Gastrocnemius medialis (tissue), 4 donors: ENCODE measurements at places on chromosomes 16 and 17. TPM values are rescaled to one million over a fixed set of nuclear protein-coding genes. Genes with fewer than 3 reads are reported as not detected.

The PDPR gene
- total RNA-seq = 23.5 TPM

The BFAR gene
- total RNA-seq = 58.6 TPM

The TNFRSF17 gene
- total RNA-seq = not detected

The CEP131 gene
- total RNA-seq = 8.8 TPM

The CD79B gene
- 4.2 TPM for total RNA-seq

DNA sequence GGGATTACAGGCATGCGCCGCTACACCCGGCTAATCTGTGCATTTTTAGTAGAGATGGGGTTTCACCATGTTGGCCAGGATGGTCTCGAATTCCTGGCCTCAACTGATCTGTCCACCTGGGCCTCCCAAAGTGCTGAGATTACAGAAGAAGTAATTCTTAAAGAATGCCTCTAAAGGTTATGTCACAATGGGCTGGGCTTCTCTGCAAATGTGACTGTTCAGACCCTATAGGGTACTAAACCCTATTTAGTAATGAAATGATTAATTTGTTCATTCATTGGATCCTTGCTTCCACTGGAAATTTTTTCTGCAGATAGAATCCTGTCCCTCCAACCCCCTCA is 108.8 kb upstream of the CORO6 start:
- DNase-seq = no peak
- no peaks in the 10 kb centered on the region for H3K27me3 ChIP-seq
- H3K4me1 ChIP-seq = peaks cover 58% of the 10 kb centered on the region
- H3K36me3 ChIP-seq = no peaks in the 10 kb centered on the region

DNA sequence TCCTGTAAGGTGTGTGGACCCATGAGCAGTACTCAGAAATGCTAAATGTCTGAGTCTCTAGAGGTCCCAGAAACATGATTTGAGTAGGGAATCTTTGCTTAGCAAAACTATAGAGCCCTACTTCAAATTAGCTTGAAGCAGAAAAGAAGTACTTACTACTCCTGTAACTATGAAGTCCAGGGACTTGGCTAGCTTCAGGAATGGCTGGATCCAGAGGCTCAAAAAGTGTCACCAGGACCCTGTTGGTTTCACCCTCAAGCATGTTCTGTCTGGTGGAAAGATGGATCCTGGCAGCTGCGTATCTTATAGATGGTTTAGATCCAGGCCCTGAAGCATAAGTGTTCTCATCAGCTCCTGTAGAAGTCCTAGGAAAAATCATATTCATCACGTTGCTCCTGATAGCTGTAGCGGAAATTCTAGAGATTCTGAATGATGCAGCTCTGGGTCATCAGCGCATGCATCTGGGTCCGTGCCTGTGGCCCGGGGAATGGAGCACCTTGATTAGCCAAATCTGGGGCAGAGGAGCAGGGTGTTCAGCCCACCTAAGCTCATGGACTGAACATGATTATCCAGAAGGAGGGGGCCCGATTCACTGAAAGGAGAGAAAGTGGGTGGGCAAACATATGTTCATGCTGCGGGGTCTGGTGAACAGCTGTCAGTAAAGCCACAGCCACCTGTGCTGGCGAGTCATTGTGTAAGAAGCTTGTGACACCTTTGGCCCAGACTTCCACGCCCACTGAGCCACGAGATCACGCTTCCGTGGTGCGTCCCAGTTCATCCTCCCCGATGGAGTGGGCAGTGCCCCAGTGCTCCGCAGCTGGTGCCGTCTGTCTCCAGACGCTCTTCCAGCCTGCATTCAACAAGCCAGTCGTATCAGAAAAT is 260.6 kb downstream of the CPPED1 start:
- no peaks in the 10 kb centered on the region for H3K27me3 ChIP-seq
- no peaks in the 10 kb centered on the region for H3K4me1 ChIP-seq
- peak; percentile 10 for DNase-seq
- no peak overlapping the region for H3K4me3 ChIP-seq
- H3K27ac ChIP-seq = no peak overlapping the region

DNA sequence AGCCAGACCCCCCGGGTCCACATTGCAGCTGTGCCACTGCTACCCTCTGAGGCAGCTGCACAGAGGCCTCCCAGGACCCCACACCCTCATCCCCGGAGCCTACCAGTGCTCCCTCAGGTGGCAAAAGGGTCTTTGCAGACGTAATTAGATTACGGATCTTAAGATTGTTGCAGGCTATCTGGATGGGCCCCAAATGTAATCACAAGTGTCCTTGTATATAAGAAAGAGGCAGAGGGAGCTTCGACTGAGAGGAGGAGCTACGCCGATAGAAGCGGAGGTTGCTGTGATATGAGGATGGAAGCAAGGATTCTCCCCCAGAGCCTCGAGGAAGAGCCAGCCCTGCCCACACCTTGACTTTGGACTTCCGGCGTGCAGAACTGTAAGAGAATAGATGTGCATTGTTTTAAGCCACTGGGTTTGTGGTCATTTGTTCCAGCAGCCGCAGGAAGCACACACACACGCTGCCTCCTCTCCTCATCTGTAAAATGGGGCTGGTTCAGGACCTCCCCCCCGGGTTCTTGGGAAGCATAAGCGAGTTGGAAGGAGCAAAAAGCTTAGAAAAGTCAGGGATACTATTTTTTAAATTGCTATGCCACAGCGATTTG is 10.5 kb upstream of the RAI1 start:
- no peaks in the 10 kb centered on the region for H3K27me3 ChIP-seq
- H3K4me3 ChIP-seq = no peak overlapping the region
- no peak overlapping the region for H3K27ac ChIP-seq
- no peaks in the 10 kb centered on the region for H3K36me3 ChIP-seq
- no peak for DNase-seq

DNA sequence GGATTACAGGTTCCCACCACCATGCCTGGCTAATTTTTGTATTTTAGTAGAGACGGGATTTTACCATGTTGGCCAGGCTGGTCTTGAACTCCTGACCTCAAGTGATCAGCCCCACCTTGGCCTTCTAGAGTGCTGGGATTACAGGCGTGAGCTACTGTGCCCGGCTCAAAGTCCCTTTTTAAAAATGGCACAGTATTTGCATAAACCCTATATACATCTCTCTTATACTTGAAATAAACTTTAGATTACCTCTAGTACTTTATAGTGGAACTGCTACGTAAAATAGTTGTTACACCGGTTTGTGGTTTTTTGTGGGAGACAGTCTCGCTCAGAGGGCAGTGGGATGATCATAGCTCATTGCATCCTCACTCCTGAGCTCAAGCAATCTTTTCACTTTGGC is 36.3 kb downstream of the IST1 start:
- no peak overlapping the region for H3K4me3 ChIP-seq
- peaks cover 26% of the 10 kb centered on the region for H3K36me3 ChIP-seq
- no peaks in the 10 kb centered on the region for H3K27me3 ChIP-seq
- H3K27ac ChIP-seq = no peak overlapping the region
- H3K4me1 ChIP-seq = peaks cover 52% of the 10 kb centered on the region
- no peak for DNase-seq

GRCh38 chr16:84246679-84247077 is 6.9 kb upstream of the KCNG4 start:
- no peaks in the 10 kb centered on the region for H3K36me3 ChIP-seq
- H3K27ac ChIP-seq = no peak overlapping the region
- H3K4me3 ChIP-seq = no peak overlapping the region
- no peaks in the 10 kb centered on the region for H3K27me3 ChIP-seq
- no peak for DNase-seq

GRCh38 chr16:88617268-88618031 is 20.9 kb upstream of the IL17C start:
- no peaks in the 10 kb centered on the region for H3K4me1 ChIP-seq
- H3K36me3 ChIP-seq = no peaks in the 10 kb centered on the region
- no peak overlapping the region for H3K4me3 ChIP-seq

DNA sequence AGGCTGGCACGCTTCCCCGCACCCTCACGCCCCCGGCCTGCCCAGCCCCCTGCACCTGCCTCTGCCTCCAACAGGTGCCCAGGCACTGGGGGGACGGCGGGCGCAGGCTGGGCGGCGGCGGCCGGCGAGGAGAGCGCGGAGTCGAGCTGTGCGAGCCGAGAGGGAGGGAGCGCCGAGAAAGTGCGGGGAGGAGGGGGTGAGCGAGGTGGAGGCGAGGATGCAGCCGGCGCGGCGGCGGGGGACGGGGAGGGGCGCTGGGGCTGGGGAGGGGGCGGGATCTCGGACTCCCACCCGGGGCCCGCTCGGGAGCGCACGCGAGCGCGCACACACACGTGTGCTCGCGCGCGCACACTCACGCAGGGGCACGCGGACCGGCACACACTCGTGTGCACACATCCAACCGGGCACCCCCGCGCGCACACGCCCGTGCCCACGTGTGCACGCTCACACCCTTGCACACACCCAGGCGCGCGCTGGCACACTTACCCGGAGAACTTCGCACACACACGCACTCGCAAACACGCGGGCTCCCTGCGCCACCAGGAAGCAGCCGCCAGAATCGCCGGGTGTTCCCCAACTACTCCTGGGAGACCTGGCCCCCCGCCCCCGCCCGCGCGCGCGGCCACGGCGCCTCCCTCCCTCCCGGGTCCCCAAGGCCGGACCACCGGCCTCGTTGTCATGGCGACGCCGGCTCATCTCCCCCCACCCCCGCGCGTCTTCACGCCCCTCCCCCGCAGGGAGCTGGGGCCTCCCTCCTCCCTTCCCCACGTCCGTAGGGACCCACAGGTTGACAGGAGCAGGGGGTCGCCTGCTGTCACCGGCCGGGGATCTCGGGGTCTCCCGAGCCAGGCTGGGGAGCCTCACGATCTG is at the start of gene DOC2A:
Gene DOC2A (minus strand): TSS at position 184 of the 870 bp plus-strand sequence. CDS start 805 bp downstream, outside the sequence.
- H3K4me1 ChIP-seq = peaks cover 9% of the 10 kb centered on the region
- peaks cover 37% of the 10 kb centered on the region for H3K27me3 ChIP-seq
- DNase-seq = no peak
- H3K27ac ChIP-seq = no peak within 1 kb of the TSS
- H3K4me3 ChIP-seq = peak within 1 kb of the TSS; percentile 23

- no peaks in the 10 kb centered on the region for H3K27me3 ChIP-seq
- H3K36me3 ChIP-seq = no peaks in the 10 kb centered on the region
- peak overlapping the region; percentile 15 for H3K27ac ChIP-seq
- H3K4me1 ChIP-seq = peaks cover 7% of the 10 kb centered on the region
Measured at GRCh38 chr17:18920911-18921441, 31.0 kb upstream of the SLC5A10 start.

- H3K36me3 ChIP-seq = no peaks in the 10 kb centered on the region
- no peak overlapping the region for H3K27ac ChIP-seq
- peaks cover 30% of the 10 kb centered on the region for H3K27me3 ChIP-seq
- H3K4me3 ChIP-seq = no peak overlapping the region
Measured at GRCh38 chr16:66846831-66847230, 2.6 kb downstream of the CA7 start.

DNA sequence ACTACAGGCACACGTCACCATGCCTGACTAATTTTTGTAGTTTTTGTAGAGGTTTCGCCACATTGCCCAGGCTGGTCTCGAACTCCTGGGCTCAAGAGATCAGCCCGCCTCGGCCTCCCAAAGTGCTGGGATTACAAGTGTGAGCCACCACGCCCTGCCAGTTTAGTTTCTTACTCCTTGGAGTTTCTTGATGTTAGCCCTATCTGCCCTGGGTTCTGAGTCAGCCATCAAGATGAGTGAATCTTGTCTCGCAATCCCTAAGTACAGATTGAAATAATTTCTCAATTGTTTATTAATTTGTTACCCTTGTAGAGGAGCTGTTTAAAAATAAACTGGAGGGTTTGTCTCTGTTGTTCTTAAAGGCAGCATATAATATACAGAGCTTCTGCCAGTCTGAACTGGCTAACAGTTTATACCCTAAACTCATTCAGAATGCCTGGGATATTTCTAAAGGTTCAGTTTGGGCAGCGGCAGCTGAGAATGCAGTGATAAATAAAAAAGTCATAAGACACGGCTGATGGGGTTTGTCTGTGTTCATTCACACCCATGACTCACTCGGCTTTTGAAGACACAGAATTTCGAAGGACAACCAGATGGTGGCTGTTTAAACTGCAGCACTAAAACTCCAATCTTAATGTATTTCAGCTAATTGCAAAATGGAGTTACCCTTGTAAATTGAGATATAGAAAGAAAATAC is 39.6 kb downstream of the GPRC5B start:
- DNase-seq = peak; percentile 63
- no peaks in the 10 kb centered on the region for H3K36me3 ChIP-seq
- H3K27ac ChIP-seq = peak overlapping the region; percentile 92
- H3K4me3 ChIP-seq = no peak overlapping the region
- H3K4me1 ChIP-seq = peaks cover 38% of the 10 kb centered on the region

DNA sequence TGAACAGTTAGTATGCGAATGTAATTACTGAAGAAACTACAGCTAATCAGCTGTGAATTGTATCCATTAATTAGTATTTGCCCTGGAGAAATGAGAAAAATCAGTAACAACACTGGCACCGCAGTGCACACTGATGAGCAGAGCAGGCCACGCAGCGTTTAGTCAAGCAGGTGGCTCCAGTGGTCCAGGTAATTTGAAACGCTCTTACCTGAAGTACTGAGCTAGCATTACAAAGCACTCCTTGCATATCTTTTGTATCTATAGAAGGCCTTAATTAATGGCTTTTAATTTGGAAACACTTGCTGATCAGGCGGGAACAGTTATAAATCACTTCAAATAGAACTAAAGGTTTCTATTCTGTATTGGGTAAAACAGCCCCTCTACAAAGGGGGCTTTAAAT is 76.4 kb downstream of the TOX3 start:
- DNase-seq = no peak
- H3K36me3 ChIP-seq = no peaks in the 10 kb centered on the region
- no peak overlapping the region for H3K27ac ChIP-seq
- H3K4me3 ChIP-seq = no peak overlapping the region
- no peaks in the 10 kb centered on the region for H3K4me1 ChIP-seq

DNA sequence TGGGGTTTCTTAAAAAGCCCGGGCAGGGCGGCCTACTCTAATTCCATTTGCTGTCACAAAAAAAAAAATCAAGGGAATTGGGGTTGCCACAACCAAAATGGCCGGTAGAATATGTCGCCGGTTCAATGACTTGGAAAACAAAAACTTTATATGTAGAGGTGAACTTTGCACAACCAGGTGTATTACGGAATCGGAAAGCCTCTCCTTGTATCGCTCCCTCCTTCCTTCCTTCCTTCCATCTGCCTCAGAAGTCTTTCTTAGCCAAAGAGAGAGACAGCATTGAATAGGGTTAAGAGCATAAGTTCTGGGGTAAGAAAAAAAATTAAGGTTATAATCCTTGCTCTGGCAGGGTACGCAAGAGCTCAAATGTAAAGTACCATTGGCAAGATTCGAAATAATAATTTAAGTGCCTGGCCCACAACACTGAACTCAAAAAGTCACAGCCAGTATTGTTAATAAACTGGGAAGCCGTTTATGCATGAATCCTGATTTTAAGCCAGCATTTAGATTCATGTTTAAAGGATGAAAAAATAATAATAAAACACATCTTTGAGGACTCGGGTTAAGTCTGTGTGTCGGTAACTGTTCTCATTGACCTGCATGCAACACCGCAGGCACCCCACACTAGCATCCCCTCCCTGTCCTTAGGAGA is 522 bp upstream of the GLG1 start:
- DNase-seq = no peak
- no peaks in the 10 kb centered on the region for H3K27me3 ChIP-seq
- no peaks in the 10 kb centered on the region for H3K36me3 ChIP-seq
- H3K4me3 ChIP-seq = peak overlapping the region; percentile 95
- H3K27ac ChIP-seq = peak overlapping the region; percentile 97
- peaks cover 41% of the 10 kb centered on the region for H3K4me1 ChIP-seq

- H3K4me1 ChIP-seq = no peaks in the 10 kb centered on the region
- DNase-seq = no peak
- H3K27me3 ChIP-seq = no peaks in the 10 kb centered on the region
- H3K36me3 ChIP-seq = no peaks in the 10 kb centered on the region
- H3K27ac ChIP-seq = no peak overlapping the region
Measured at GRCh38 chr16:6663668-6664067, 669.0 kb upstream of the RBFOX1 start.
